NCI-H1436 treated with DMSO at 0.1 percent for 48 hours (cell line): ENCODE measurements at places on chromosomes 11 and 22.

DNA sequence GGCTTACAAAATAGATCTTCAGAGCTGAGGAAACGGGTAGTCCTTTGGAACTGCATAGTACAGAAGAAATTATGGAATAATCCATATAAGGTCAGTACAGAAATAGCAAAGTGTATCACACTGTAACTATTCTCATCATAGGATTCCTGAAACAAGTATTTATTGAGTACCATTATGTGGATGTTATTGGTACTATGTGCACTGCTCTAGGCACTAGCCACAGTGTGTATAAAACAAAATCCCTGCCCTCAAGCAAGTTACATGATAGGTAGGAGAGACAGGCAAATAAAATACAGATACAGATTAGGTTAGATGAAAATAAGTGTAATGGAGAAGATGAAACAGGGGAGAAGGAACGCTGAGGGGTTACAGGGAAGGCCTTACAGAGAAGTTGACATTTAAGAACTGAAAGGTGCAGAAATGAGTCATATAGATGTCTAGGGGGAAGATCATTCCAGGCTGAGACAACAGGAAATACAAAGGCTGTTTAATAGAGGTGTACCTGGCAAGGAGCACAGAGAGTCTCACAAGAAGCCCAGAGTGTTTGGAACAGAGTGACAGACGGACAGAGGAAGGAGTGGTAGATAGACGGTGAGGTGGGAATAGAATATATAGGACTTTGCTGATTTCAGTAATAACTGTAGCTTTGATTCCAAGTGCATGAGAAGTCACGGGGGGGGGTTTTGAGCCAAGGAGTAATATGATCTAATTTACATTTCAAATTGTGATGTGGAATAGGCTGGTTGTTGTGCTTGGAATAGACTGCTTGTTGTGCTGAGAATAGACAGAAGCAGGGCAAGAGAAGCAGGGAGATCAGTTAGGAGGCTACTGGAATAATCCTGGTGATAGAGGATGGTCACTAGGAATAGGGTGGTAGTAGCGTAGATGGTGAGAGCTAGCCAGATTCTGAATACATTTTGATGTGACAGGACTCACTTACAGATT lies 13.7 kb downstream of the RNF141 start:
- no peak for DNase-seq

- DNase-seq, result no peak
These were observed 156.4 kb upstream of the NARS2 start for GRCh38 chr11:78731027-78731426.

DNA sequence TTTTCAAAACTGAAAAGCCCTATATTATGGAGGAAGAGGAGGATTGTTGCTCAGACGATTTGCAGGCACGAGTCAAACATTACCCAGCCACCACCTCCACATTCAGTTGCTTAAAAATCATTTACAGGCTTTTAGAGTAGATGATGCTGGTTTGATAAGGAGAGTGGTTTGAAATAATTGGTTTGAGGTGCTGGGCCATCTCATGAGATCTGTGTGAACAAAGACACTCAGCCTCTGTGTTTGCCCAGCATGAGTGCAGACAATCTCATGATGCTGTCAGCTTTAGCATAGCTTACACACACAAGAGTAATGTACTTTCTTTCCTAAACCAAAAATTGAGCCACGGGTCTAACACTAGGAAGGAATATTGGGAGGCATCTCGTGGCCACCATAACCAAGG lies 4.3 kb downstream of the SLC43A3 start:
- DNase-seq, result no peak

DNA sequence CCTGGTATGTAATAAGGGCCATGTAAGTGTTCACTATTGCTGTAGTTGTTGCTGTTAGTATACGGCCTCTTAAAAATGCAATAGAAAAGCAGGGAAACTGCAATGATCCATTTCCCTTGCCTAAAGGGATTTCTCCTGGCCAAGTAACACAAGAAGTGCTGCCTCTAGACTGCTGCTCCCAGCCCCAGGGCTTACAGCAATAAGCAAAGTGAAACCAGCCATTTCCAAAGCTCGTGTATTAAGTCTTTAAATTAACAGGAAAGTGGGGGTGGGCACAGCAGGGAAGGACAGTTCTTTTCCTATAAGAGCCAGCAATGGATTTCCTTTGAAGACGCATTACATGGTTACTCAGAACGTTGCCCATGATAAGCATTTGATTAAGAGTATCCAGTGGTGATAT lies 36.9 kb upstream of the WT1 start:
- no peak for DNase-seq

DNA sequence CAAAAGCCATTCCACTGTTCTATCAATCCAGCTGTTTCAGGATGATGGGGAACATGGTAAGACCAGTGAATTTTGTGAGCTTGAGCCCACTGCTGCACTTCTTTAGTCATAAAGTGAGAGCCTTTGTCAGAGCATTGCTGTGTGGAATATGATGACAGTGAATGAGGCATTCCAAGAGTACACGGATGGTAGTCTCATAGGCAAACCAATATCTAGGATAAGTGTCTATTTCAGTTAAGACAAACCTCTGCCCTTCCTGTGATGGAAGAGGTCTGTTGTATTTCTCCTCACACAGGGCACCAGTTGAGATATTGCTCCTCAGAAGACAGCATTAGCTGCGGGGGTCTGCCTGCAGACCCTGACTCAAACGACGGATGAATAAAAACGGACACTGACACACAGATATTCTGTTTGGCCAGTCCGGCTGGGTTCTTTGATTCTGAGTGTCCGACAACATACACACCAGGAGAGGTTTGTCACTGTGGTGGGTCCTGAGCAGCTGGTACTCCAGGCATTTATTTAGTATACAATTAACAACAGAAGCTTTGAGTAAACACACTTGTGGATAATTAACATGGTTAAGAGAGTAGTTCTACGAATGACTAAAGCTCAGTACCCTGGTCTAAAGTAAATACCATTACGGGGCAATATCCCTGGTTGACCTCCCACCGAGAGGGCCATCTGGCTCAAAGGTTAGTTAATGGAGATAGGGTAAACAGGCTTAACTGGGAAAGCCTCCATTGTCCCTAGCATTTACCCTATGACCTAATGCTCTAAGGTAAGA lies 121.7 kb downstream of the ZNF280B start:
- DNase-seq, result no peak

DNA sequence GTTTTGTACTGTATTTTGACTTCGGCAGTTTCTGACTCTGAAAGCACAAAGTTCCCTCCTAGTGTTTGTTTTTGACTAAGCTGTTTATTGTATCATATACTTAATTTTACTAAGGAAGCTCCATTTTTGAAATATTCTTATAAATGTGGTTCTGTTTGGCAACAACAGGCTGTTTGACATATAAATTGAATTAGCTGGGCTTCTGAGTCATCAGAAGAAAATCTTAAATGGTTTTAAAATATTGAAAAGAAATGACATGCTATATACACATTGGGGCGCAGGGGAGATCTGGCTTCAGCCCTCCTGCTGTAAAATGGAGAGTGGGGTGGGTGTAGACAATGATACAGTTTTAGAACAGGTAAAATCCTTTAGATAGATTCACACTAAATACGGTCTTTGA lies 38.6 kb downstream of the SHISA8 start:
- DNase-seq, result no peak

GRCh38 chr11:114964676-114965214 lies 286.4 kb downstream of the NXPE2 start:
- no peak for DNase-seq

GRCh38 chr11:2525941-2526807 lies 81.4 kb downstream of the KCNQ1 start:
- no peak for DNase-seq

- no peak for DNase-seq
These were observed 108.8 kb downstream of the WT1 start for GRCh38 chr11:32326522-32326921.

DNA sequence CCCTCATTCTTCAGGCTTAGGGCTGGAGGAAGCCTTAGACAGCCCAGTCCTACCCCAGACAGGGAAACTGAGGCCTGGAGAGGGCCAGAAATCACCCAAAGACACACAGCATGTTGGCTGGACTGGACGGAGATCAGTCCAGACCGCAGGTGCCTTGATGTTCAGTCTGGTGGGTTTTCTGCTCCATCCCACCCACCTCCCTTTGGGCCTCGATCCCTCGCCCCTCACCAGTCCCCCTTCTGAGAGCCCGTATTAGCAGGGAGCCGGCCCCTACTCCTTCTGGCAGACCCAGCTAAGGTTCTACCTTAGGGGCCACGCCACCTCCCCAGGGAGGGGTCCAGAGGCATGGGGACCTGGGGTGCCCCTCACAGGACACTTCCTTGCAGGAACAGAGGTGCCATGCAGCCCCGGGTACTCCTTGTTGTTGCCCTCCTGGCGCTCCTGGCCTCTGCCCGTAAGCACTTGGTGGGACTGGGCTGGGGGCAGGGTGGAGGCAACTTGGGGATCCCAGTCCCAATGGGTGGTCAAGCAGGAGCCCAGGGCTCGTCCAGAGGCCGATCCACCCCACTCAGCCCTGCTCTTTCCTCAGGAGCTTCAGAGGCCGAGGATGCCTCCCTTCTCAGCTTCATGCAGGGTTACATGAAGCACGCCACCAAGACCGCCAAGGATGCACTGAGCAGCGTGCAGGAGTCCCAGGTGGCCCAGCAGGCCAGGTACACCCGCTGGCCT lies 641 bp downstream of the APOC3 start:
- DNase-seq, result no peak

DNA sequence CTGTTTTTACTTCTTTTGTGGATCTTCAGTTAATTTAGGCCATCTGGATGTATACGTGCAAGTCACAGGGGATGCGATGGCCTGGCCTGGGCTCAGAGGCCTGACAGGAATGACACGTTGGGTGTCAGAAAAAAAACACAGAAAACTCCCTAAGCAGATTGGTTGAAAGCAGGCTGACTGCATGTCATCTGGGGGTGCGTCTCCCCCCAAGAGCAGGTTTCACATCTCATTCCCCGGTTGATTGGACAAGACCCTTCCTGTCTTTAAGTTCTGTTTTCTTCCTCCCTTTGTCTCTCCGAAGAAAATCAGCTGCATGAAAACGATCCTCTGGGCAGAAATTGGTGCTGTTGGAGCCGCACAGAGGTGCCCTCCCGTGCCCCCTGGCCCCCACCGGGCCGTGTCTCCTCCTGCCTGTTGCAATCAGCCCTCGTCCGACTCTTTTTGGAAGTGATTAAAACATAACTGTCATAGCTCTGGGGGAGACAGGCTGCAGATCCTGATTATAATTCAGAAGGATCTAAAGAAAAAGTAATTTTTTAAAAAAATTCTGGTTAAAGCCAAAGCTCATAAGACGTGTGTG lies 71.8 kb upstream of the PARVG start:
- no peak for DNase-seq

DNA sequence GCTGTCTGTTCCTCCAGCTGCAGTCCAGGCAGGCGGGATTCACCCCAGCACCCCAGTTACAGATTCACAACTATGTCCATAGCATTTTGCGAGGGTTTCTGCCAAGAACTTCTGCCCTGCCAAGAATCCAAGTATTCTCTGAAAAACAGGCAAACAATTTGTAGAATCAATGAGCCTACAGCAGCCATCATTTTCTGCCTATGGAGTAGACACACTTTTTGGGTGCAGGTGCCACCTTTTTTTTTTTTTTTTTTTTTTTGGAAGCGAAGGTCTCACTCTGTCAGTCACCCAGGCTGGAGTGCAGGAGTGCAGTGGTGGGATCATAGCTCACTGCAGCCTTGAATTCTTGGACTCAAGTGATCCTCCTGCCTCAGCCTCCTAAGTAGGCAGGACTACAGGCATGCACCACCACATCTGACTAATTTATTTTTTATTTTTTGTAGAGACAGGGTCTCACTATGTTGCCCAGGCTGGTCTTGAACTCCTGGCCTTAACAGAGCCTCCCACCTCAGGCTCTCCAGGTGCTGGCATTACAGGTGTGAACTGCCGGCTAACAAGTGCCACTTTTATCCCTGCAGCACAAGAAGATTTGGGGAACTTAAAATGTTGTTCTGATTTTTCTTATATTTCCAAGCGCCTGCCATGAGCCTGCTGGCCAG lies 195.1 kb downstream of the SNX19 start:
- DNase-seq, result no peak

DNA sequence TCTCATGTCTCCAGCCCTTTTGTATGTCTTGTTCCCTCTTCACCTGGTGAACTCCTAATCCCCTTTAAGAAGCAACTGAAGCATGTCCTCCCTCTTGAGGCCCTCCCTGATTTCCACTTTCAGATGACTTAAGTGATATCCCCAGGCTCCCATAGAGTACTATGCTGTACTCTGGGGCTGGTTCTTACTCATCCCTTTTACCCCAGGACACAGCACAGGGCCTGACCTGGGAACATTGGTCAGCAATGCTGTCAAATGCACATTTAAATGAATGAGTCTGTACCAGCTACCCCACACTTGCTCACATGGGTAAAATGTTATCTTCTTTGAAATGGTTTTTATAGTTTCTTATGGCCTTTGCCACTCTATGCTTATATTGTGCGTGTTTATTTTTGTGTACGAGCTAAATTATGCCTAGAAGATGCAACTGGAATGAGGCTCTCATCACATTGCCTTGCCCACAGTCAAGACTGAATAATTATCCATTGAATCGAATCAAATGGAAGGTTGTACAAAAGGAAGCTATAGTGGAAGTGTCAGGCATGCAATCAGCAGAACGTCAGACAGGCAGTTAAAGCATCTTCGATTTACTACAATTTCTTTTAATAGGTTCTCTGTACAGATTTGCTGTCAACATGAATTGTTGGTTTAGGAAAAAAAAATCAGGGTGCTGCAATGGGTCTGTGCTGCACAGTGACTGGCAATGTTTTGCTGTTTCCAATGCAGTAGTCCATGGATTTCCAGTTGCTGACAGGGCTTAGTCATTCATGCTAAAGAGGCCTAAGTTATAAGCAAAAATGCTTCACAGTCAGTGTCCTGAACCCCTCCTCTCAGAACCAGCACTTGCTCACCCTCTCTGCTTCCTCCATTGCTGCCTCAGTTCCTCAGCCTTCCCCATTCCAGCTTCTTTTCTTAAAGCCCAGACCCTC lies 79.5 kb downstream of the PARVA start:
- DNase-seq, result no peak

DNA sequence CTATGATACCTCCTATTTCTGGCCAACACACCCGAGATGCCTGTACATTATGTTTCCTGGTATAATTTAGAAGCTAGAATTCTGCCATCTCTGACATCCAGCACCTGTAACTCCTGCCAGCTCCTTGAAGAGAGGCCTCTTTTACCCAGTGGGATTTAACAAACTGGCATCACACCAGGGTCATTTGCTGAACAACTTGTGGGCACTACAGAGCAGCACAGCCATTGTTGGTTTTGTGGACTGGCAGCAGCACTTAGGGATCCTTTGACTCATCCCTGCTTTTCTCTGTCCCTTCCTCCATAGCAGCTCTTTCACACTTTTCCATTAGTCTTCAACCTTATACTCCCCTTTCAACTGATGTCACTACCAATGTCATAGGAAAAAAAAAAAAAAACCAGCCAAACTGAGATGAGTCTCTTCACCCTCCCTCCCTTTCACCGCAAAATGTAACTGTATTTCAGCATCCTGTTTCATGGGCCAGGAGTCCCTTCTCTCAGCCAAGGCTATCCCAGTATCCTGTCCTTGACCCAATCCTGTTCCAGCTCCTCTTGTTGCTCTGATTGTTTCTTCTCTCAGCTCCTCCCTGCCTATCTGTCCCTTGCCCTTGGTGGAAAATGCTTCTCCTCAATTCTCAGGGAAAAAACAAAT lies 68.7 kb downstream of the PPFIBP2 start:
- no peak for DNase-seq
